Activated T-helper 17 cell treated with anti-CD3 and anti-CD28 coated beads, Interleukin-2, amount 50 U/mL, for 72 hours (primary cell): ENCODE measurements at places on chromosomes 13 and 19.

GRCh38 chr19:28396287-28396831, 816.6 kb downstream of the UQCRFS1 start:
- ATAC-seq, result no peak

DNA sequence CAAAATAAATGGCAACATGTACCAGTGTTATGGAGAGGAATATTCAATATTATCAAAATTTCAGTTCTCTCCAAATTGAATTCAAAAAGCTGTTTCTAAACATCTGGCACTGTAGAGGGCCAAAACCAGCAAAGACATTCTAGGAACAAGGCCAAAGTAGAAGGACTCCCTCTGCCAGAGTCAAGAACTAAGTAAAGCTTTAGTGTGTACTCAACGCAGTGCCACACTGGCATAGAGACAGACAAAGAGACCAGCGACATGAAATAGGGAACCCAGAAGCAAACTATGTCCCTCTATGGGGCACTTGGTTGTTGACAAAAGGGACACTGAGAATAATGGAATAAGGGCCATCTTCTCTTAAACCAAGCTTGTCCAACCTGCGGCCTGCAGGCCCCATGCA, 15.6 kb downstream of the SCGB2B2 start:
- no peak for ATAC-seq

- no peak for ATAC-seq
These were observed 512 bp downstream of the RPS19 start for GRCh38 chr19:41860419-41861115.

DNA sequence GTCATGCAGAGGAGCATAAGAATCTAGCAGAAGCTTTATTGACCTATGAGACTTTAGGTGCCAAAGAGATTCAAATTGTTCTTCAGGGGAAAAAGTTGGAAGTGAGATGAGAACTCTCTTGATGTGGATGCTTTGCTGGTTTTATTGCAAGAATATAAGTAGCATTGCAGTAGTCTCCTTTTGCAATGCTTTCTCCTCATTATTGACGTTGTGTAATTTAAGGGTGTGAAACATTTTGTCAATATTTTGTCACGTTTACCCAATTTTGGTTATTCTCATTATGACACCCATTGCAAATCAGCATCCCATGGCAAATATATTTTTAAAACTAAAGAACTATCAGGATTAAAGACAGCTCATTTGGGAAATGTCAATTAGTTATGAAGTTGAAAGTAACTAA, 11.9 kb upstream of the LILRB5 start:
- ATAC-seq, result no peak

GRCh38 chr19:16258440-16258903, 60.8 kb downstream of the AP1M1 start:
- ATAC-seq, result no peak
